ENCODE measurements at places on chromosomes 11 and 22.

DNA sequence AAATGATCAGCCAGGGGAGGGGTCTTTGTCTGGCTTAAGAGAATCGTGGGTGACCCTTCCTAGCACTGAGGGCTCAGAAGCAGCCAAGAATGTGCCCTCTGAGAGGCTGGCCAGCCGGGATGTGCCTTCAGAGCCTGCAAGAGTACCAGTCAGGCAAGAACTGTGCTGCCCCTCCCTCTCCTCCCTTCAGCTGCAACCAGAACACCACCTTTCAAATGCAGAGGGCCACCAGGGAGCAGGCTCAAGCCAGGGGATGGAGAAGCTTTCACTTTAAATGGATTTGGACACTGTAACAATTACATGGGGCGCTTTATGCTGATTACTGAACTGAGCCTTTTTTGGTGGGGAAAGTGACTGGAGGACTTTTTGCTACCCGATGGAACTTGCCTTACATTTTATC, 44.9 kb upstream of the TENM4 start:
- no peak for DNase-seq

DNA sequence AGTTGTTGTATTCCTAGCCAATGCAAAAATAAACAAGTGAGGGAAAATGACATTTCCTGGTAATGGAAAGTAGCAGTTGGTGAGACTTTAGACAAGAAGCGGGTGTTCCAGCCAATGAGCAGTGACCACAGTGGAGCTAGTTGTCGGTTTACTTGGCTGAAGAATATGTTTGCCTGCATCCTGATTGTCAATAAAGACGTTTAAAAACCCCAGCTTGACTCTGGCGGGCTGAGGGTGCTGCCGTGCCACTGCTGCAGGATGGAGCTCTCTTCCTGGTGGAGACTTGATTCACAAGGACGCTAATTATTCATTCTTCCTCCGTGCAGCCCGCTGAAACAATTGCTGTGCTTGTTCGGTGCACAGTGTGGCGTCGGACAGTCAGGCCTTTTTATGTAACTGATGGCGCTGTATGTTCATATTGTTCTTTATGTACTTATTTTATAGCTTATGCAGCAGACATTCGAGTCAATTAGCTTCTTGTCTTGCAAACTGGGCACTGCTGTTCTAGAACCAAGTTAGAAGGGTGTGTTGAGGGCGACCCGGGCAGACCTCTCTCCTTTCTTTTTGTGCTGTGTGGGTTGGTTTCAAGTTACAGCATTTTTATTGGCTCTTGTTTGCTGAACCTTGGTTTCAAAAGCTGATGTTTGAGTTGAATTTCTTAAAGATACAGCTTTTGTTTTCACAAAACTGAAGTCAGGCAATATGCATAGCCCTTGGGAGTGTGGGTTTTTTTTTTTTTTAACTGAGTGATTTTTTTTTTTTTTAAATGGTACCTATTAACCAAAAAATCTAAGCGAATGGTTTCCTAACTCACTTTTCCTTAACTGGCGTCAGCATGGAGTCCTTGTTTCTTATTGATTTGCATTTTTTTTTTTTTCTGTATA, 153.9 kb downstream of the TEAD1 start:
- no peak for DNase-seq

- no peak for DNase-seq
Observed at GRCh38 chr11:93219440-93219839, 21.6 kb upstream of the SLC36A4 start.

- no peak for DNase-seq
Observed at GRCh38 chr11:65915821-65916251, 3.0 kb downstream of the C11orf68 start.

GRCh38 chr11:20844630-20845029, 175.2 kb downstream of the NELL1 start:
- DNase-seq, result no peak

GRCh38 chr11:105811242-105811641, 201.4 kb downstream of the GRIA4 start:
- DNase-seq, result no peak
